NCI-H1436 treated with DMSO at 0.1 percent for 48 hours (cell line): ENCODE measurements at places on chromosomes 4 and X.

GRCh38 chrX:57677132-57677858 is 2.8 kb downstream of the NLRP2B start:
- no peak for DNase-seq

DNA sequence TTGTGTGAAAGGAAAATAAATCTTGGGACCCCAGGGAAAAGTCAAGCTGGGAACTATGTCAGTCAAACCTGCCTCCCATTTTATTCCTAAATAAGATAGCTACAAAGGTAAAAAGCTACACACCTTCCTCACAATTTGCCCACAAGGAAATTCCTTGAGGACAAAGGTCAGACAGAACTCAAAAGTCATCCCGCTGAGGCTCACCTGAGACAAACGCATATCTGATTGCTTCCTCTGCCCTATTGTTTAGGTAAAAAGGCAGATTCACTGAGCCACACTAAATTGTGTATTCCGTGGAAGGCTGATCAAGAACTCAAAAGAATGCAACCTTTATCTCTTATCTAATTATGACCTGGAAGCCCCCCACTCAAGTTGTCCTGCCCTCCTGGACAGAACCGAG is 58.7 kb upstream of the MAML3 start:
- no peak for DNase-seq

GRCh38 chr4:183407635-183408464 is 36.6 kb upstream of the CDKN2AIP start:
- DNase-seq: no peak

DNA sequence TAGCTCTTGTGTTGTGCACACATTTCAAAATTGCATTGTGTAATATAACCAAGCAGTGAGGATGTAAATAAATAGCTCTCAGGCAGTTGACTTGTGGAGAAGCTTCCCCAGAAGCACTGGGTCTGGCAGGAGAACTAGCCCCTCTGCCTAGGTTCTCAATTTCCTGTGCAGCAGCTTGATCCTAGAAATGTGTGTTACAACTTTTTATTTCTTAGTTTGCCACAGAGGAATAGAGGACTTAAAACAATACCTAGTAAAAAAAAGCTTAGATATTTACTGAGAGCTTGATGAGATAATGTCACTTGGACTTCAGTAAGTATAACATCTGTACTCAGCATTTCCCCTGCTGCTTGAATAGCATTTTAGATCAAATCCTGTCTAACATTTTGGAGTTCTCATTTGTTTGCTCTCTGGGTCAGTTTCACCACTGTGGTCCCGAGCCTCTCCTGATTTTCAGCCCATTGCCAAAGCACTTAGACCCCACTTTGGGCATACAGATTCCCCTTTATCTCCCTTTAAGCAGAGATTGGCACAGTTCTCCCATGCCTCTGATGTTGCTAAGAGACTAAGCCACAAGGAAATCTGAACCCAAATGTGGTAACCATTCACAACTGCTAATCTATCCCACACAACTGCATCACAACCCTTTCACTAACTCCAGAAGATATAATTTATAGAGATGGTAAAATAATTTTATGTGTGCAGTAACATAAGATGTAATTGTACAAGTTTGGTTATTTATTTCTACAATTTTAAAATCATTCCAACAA is 98.2 kb upstream of the NRK start:
- no peak for DNase-seq

GRCh38 chr4:102546635-102547034 is 45.5 kb downstream of the NFKB1 start:
- no peak for DNase-seq

DNA sequence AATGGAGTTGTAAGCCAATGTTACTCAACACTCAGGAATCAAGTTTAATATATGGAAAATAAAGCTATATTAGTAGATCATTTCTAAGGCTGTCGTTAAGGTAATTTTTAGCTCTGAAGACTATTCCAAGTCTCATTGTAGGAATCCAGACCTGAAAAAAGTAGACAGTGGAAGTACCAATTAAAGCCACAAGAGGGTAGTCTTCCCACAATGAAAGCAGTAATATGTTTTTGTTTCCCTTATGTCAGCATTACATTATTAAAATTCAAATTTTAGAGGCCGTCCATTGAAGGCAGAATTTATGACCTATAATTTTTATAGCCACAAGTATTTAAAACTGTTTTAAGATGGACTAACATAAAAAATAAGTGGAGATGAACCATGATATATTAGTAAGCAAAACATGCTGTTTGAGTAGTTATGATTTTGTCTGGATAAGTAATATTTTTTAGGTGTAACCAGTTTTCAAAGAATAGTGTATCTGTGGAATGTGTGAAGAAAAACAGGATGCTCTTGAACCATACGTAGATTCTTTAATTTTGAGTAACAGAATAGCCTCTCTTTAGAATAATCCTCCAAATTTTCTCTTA is 372.6 kb upstream of the TECRL start:
- no peak for DNase-seq

DNA sequence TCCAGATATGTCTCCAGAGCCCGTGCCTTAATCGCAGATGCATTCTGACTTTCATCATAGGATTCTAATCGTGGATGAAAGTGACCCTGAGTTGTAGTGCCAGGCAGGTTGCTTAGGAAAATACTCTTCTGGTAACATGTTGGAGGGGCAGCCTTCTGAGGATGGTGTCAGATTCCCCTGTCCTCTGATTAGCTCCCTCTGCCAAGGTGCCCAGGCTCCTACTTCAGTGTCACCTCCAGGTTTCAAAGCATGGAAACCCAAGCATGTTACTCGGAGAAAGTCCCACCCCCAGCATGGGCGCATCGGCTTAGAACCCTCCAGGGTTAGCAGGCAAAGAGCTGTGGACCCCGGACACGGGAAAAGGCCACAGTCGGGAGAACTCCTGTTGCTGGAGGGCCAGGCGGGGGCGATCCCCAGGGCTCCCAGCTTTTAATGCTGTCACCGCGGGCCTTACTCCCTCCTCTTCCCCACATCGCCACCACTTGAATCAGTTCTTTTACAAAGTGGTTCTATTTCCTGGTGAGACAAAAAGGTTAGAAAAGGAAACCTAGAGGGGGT is 44.5 kb downstream of the TRIM2 start:
- DNase-seq: no peak

GRCh38 chrX:16305187-16305586 is 137.9 kb downstream of the MAGEB17 start:
- DNase-seq: no peak
